ENCODE measurements at places on chromosomes 4 and X.
A peak's percentile ranks its signal among the peaks of the same experiment; 100 is the strongest.

GRCh38 chr4:159267869-159268285 lies 165.0 kb downstream of the RAPGEF2 start:
- DNase-seq = peak; percentile 34

DNA sequence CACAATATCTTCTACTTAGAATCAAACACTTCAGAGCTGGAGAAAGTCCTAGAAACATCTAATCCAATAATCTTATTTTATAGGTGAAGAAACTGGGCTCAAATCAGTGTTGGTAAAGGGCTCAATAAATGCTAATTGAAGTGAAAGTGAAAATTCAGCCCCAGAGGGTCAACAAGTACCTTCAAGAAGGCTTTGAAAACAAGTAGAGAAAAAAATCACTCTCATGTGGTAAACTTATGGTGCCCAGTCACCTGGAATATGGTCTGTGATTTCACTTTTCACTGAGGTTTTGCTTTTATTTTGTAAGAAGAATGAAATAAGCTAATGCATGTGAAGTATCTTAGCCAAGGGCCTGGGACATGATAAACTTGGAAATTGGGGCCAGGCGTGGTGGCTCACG lies 29.1 kb upstream of the EIF4E start:
- DNase-seq = no peak

GRCh38 chr4:75895744-75896314 lies 6.4 kb downstream of the PPEF2 start:
- DNase-seq = no peak

- DNase-seq = no peak
Measured at GRCh38 chr4:159197885-159198269, 95.0 kb downstream of the RAPGEF2 start.
